ENCODE measurements at places on chromosomes 2 and 18. TPM values are rescaled to one million over a fixed set of nuclear protein-coding genes. Genes with fewer than 3 reads are reported as not detected.

- DNase-seq: no peak
Observed at GRCh38 chr2:55225481-55226020, 6.5 kb downstream of the CLHC1 start.

- no peak for DNase-seq
Observed at GRCh38 chr18:79523206-79523735, 127.5 kb downstream of the NFATC1 start.

- no peak for DNase-seq
Observed at GRCh38 chr18:59661891-59662701, 35.1 kb downstream of the CCBE1 start.

DNA sequence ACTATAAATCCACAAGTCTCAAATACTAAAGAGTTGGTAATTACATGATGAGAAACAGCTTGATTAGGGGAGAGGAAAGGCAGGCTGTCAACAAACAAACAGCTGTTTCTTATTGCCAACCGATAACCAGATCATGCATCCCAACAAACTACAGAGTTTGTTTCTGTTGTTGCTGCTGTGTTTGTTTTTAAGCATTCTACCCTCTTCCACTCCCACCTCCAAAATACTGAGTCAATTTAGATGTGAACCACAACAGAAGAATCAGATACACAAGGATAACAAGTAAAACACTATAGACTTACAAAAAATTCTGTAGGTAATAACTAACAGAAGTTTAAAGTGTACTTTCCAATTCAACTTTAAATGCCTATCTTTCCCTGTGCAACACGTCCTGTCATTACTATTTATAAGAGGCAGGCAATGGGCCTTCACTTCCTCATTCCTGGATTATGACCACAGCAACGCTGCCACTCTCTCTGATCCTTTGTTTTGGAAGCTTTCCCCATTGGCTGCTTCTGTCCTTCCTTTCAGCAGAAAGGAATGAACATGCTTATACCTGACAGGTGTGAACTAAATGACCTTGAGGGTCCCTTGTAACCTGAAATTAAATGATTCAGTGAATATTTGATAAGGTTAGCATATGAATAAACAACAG lies 152.0 kb downstream of the SRBD1 start:
- peak; percentile 6 for DNase-seq

- no peak for DNase-seq
Observed at GRCh38 chr18:35478520-35479435, 19.0 kb downstream of the INO80C start.

DNA sequence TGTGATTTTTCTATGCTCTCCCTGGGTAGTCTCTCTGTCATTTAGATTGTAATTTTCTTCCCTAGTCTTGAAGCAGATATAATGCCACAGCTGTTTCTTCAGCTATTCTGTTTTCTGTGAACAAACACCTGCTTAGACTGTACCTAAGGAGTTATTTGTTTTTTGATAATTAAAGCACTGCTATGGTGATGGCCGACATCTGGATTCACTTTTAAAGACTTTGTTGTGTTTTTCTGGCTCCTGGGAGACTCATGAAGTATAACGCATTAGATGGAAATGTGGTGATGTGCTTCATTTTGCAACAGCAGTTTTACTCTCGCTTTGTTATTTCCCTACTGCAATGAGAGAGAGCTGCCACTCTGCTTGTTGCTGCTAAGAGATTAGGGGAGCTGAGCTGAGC lies 15.7 kb upstream of the C2orf69 start:
- no peak for DNase-seq

The TGIF1 gene
- total RNA-seq: 69.0 TPM

The CCDC85A gene
- 3.6 TPM for total RNA-seq

The OXER1 gene
- 1.1 TPM for total RNA-seq

The SLC5A7 gene
- 0.10 TPM for total RNA-seq

The SP9 gene
- total RNA-seq: 3.3 TPM

The HNMT gene
- 73.7 TPM for total RNA-seq

Measured in skin of body (tissue), 3 donors.